NCI-H460 (cell line): ENCODE measurements at places on chromosomes 6 and 20. TPM values are rescaled to one million over a fixed set of nuclear protein-coding genes. Genes with fewer than 3 reads are reported as not detected.

- peak; percentile 30 for DNase-seq
These were observed 9.7 kb upstream of the CEP43 start for GRCh38 chr6:166989427-166990032.

DNA sequence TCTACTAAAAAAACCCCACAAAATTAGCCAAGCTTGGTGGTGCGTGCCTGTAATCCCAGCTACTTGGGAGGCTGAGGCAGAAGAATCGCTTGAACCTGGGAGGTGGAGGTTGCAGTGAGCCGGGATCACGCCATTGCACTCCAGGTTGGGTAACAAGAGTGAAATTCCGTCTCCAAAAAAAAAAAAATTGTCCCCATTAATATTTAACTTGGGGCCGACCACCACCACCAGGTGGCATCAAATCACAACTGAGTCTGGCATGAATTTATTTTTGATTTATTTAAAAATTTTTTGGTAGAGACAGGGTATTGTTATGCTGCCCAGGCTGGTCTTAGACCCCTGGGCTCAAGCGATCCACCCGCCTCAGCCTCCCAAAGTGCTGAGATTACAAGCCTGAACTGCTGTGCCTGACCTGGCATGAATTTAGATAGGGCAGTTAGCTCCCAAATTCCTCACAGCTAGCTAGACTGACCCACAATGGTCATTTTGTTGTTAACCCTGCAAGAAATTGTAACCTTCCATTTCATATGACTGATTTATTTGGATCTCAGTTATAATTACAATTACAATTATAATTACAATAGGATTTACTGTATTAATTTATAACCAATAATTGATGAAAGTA is 17.1 kb upstream of the BEND3 start:
- no peak for DNase-seq

DNA sequence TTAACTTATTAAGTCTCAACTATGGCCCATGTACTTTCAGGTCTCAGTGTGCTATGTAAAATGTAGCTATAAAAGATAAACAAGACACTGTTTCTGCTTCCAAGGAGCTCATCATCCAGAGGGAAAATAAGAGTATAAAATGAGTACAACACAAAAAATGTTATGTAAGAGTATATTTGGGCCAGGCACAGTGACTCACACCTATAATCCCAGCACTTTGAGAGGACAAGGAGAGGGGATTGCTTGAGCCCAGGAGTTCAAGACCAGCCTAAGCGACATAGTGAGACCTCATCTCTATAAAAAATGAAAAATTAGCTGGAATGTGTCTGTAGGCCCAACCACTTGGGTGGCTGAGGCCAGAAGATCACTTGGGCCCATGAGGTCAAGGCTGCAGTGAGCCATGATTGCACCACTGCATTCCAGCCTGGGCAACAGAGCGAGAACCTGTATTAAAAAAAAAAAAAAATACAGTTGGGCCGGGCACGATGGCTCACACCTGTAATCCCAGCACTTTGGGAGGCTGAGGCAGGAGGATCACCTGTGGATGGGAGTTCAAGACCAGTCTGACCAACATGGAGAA is 124.0 kb downstream of the EDN1 start:
- DNase-seq = no peak

Gene PTCRA
- total RNA-seq = not detected in 2 replicates

Gene BRPF3
- 5.0 and 5.9 TPM in 2 replicates for total RNA-seq

DNA sequence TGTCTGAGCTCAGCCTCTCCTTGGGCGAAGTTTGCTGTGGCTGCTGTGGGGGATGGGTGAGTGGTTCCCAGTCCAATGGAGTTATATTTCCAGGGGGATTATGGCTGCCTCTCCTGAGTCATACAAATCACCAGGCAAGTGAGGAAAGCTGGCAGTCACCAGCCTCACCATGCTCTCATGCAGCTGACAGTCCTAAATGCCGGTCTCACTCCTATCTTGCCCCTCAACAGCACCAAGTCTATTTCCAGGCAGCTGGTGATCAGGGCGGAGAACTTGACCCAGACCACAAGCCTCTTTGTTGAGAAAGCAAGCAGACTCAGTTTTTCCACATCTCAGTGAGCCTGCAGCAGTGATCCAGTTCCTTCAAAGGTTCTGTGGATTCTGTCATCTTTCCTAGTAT is 98.9 kb downstream of the TBC1D32 start:
- no peak for DNase-seq

Gene SNX21
- 13.1 and 13.3 TPM in 2 replicates for total RNA-seq

DNA sequence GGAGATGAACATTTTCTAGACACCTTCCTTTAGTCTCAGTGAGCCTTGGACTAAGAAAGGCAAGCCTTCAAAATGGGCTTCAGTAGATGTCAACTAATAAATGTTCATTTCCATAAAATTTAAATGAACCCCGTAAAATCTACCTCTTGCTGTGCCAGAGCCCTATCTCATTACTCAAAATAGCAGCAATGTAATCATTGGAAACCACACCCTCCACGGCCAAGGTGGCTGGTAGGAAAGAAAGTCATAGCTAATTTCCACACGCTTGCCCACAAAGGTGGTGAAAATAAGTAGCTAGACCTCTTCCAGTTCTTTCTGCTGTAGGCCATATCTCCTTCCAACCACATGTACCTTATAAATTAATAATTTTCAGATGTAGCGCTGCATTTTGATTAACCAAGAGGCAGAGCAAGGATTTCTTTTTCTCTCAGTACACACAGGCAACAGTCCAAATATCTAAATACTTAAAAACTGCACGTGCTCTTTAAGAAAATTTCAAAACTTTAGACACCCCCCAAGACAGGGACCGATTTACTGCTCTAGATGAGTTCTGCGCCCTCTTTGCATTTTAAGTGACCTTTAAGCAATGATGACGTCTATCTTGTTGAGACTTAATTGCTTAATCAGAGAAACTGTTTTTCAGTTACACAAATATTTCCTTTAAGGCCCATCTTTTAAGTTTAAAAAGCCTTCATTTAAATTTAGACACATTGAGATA is 290.8 kb downstream of the ZNF217 start:
- no peak for DNase-seq

Gene MAN1A1
- 0.10 and 0.46 TPM in 2 replicates for total RNA-seq

Gene WFDC5
- not detected in 2 replicates for total RNA-seq

- no peak for DNase-seq
These were observed 1.6 kb downstream of the LRRC1 start for GRCh38 chr6:53796451-53796780.

Gene LZTS3
- 3.4 and 3.8 TPM in 2 replicates for total RNA-seq

DNA sequence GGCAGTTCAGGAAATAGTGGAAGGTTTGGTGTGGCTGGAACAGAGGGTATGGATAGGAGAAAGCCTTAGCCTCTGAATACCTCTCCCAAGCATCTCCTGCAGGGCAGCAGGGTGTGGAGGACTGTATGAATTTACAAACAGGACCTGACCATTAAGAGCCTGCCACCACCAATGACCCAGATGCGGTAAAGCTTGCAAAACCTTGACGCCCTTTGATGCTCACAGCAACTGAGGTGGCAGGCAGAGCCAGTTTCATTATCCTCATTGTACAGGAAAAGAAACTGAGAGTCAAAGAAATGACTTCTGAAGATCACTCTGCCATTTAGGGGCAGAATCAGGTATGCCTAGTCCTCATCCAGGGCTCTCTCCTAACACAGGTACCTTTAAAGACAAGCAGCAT is 2.4 kb downstream of the HM13 start:
- no peak for DNase-seq

Gene BNIP5
- not detected in 2 replicates for total RNA-seq

Gene LTA
- total RNA-seq = not detected in 2 replicates

- no peak for DNase-seq
These were observed 3.4 kb downstream of the LY86 start for GRCh38 chr6:6591778-6592465.

Gene SPTLC3
- 15.7 and 16.1 TPM in 2 replicates for total RNA-seq

DNA sequence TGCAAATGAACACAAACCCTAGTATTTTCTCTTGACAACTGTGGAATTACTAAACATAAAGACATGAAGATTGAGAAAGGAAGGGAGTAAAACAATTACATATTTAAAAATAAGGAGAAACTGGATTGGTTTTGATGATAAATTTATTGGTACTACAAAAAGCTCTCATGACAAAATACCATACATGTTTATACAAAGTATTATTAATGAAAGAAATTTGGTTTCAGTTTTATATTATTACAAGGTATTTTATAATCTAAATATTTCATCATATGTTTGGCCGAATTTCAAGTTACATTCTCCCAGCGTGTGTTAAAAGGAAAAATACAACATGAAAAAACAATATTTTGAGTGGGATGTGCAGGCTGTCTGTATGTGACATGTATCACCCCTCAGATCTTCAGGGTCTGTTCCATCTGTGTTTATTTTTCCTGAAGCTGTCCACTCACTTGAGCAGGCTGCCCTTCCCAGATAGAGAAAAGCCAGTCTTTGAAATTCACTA is 568.4 kb downstream of the NKAIN2 start:
- DNase-seq = no peak

- no peak for DNase-seq
These were observed 118.1 kb downstream of the IRF4 start for GRCh38 chr6:509676-510075.

Gene TMC2
- total RNA-seq = not detected in 2 replicates

- no peak for DNase-seq
These were observed 42.3 kb downstream of the RPP40 start for GRCh38 chr6:4961322-4962168.

DNA sequence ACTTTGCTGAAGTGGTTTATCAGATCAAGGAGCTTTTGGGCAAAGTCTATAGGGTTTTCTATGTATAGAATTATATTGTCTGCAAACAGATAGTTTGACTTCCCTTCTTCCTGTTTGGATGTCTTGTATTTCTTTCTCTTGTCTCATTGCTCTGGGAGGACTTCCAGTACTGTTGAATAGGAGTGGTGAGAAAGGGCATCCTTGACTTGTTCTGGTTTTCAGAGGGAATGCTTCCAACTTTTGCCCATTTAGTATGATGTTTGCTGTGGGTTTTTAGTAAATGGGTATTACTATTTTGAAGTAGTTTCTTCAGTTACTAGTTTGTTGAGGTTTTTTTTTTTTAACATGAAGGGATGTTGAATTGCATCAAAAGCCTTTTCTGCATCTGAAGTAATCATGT is 36.1 kb downstream of the KCNS1 start:
- no peak for DNase-seq

DNA sequence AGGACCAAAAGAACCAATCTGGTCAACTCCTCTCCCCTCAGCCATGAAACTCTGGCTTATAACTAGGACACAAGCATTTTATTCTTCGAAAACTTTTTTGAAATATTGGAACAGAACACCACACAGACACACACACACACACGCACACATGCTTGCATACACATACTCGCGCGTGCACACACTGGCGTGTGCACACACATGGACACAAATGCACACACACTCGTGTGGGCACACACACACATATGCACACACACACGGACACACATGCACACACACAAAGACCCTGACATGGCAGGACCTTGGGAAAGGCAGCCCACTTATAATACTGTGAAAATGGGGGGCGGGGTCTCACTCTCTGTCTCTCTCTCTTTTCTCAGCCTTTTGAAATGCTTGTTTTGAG is 63.9 kb downstream of the TMEM242 start:
- no peak for DNase-seq

- DNase-seq = peak; percentile 60
These were observed 7.3 kb upstream of the YTHDF1 start for GRCh38 chr20:63223121-63223825.
